ENCODE measurements at places on chromosomes 13 and 19.
A peak's percentile ranks its signal among the peaks of the same experiment; 100 is the strongest.

GRCh38 chr19:47243364-47243775 is 12.4 kb upstream of the BBC3 start:
- no peak for DNase-seq

- DNase-seq = no peak
These were observed 446.7 kb downstream of the KCTD12 start for GRCh38 chr13:76439546-76439945.

DNA sequence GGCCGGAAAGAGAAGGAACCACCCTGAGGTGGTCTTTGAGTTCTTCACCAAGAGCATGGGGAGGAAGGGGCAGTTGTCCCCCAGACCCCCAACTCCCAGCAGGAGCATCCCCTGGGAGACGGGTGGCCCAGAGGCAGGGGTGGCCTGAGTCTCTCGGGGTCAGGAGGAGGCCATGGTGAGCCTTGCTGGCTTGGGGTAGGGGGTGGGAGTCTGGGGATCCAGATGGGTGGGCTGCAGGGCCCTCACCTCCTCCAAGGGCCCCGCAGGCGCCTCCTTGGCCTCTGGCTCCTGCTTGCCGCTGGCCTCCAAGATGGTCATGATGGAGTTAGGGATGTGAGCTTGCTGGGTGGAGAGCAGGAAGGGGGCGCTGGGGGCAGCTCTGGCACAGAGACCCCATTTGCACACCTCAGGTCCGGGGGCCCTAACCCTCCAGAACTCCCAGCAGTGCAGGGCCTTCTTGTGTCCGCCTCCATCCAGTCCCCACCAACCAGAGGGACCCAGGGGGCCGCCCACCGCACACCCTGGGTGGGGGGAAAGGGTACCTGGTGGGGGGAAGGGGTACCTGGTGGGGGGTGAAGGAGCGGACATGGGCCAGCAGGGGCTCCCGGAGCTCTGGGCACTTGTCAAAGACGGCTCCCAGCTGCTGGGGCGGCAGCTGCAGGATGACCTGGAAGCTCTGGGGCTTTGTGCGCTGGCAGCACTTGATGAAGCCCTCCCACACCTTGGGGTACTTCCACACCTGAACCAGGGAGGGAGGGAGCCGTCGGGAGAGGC is 1.3 kb upstream of the RSPH6A start:
- DNase-seq = no peak

DNA sequence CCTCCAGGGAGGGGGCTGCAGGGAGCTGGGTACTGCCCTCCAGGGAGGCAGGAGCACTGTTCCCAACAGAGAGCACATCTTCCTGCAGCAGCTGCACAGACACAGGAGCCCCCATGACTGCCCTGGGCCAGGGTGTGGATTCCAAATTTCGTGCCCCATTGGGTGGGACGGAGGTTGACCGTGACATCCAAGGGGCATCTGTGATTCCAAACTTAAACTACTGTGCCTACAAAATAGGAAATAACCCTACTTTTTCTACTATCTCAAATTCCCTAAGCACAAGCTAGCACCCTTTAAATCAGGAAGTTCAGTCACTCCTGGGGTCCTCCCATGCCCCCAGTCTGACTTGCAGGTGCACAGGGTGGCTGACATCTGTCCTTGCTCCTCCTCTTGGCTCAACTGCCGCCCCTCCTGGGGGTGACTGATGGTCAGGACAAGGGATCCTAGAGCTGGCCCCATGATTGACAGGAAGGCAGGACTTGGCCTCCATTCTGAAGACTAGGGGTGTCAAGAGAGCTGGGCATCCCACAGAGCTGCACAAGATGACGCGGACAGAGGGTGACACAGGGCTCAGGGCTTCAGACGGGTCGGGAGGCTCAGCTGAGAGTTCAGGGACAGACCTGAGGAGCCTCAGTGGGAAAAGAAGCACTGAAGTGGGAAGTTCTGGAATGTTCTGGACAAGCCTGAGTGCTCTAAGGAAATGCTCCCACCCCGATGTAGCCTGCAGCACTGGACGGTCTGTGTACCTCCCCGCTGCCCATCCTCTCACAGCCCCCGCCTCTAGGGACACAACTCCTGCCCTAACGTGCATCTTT is 7.8 kb upstream of the CEACAM5 start:
- DNase-seq = no peak

DNA sequence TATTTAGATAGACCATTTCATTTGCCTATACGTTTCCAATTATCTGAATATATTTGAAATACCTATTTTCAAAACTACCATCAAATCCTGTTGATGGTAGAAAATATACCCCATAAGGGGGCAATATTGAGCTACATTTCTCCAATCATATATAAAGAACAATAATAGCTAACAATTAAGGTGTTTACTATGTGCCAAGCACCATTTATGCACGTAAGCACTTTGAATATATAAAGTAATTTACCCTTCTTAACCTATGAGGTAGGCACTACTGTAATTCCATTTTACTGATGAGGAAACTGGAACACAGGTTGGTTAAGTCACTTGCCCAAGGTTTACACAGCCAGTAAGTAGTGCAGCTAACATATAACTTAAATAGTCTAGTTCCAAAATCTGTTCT is 79.2 kb downstream of the UBL3 start:
- DNase-seq = peak; percentile 1

- no peak for DNase-seq
These were observed 10.1 kb downstream of the C19orf38 start for GRCh38 chr19:10858204-10858828.

- no peak for DNase-seq
These were observed 24.4 kb downstream of the RYR1 start for GRCh38 chr19:38457690-38458405.

GRCh38 chr13:113857531-113858195 is 6.2 kb downstream of the GAS6 start:
- no peak for DNase-seq

- no peak for DNase-seq
These were observed 6.9 kb downstream of the SERPINE3 start for GRCh38 chr13:51346397-51346796.

DNA sequence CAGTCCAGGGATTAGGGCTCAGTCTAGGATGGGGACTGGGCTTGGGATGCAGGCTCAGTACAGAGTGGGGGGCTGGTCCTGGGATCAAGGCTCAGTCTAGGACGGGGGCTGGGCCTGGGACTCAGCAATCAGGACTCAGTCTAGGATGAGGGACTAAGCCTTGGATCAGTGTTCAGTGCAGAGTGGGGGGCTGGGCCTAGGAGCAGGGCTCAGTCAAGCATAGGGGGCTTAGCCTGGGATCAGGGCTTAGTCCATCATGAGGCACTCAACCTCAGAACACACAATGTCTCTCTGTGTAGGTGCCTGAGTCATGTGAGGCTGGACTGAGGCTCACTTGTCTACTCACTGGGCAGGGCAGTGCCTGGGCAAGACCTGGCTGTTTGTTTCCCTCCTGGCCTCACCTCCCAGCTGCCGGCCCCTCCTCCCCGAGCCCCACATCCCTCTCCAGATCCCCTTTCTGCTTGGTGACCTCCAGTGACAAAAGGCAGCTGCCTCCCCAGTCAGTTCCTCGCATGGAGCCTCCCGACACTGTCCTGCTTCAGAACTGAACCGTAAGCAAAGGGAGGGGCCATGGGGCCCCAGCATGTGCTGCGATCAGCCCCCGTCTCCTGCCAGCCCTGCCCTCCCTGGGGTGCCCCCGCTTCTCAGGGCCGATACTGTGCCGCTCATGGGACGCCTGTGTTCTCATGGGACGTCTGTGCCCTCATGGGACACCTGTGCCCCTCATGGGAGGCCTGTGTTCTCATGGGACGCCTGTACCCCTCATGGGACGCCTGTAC is 6.5 kb upstream of the S1PR4 start:
- no peak for DNase-seq

GRCh38 chr19:2242092-2242537 is 5.5 kb downstream of the SF3A2 start:
- no peak for DNase-seq

DNA sequence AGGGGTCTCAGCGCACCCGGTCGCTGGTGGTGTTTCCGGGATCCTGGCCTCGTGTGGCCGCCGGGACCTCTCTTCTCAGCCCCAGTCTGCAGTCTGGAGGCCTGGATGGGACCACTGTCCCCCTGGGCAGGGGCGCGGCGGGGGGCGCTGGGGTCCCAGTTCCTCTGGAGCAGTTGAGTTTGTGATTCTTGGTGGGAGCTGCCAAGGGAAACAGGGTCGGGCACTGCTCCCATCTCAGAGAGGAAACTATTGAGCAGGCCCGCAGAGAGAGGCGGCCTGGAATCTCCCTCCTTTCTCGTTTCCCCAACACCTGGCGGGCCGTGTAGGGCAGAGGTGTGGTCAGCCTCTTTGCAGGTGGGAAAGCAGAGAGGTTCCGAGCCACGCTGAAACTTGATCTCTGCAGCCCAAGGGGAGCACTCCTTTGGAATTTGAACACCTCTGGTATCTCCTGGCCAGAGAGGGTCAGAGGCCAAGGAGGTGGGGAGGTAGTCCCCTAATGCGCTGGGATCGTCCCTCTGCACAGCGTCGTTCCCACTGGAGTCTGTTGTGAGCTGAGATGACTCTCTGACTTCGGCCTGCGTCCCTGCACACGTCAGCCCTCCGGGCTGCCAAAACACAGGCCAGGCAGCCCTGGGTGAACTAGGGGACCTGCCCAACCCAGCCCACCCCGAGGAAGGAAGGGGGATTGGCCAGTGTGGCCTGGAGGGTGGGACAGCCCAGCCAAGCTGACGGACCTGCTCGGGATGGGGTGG is 741 bp downstream of the PLEKHF1 start:
- no peak for DNase-seq

DNA sequence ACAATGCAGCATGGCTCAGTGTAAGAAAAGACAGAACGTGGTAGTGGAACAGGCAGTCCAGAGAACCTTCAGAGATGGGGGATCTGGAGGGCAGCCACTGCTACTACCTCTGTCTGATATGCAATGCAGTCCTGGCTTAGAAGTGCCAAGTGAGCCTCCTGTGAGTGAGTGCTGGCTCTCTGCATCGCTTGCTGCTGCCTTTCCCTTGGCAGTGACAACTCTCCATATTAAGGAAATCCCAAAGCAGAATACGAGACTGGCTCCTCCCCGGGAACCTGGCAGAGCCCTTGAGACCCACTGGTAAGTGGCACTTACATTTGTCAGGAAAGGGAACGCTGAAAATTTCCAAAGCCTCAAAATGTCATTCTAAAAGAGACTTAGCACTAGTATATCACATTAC is 7.5 kb downstream of the DOCK9 start:
- no peak for DNase-seq

GRCh38 chr19:35114353-35115176 is 1.1 kb upstream of the FXYD3 start:
- DNase-seq = no peak

GRCh38 chr13:99087098-99087953 is 109.5 kb upstream of the DOCK9 start:
- DNase-seq = peak; percentile 41

- DNase-seq = no peak
These were observed 53.5 kb downstream of the RFC3 start for GRCh38 chr13:33871207-33872004.

- DNase-seq = no peak
These were observed 47.4 kb downstream of the SMAD9 start for GRCh38 chr13:36872621-36873020.

DNA sequence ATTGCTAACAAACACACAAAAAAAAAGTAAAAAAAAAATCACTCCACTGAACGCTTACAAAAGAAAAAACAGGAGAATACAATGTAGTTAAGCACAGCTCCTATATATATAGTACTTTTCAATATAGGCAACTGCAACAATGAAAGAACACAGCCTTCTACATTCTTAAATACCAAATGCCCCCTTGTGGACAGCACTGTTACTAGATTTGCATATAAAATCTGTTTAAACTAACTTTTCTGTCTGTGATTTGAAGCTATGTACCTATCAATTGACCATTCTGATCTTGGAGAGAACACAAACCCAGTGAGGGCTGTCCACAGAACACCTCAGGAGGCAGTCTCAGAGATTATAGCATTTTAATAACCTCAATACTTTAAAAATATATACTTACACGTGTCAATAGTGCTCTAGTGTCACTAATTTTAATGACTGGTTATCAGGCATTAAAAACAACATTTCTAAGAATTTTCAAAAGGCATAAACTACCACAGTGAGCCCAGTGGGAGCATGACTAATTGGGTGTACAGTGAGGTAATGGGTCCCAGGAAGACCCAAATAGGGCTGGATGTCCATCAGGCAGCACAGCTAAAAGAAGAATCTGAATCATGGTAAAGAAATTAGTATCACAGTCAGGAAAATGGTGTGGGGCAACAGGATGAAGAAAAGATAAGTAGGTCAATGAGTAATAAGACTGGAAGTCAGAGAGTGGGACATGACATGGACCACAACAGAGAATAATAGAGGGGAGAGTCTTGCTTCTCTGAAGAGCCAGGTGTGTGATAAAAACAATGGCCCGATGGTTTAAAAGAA is 22.2 kb downstream of the CCDC169 start:
- DNase-seq = no peak

DNA sequence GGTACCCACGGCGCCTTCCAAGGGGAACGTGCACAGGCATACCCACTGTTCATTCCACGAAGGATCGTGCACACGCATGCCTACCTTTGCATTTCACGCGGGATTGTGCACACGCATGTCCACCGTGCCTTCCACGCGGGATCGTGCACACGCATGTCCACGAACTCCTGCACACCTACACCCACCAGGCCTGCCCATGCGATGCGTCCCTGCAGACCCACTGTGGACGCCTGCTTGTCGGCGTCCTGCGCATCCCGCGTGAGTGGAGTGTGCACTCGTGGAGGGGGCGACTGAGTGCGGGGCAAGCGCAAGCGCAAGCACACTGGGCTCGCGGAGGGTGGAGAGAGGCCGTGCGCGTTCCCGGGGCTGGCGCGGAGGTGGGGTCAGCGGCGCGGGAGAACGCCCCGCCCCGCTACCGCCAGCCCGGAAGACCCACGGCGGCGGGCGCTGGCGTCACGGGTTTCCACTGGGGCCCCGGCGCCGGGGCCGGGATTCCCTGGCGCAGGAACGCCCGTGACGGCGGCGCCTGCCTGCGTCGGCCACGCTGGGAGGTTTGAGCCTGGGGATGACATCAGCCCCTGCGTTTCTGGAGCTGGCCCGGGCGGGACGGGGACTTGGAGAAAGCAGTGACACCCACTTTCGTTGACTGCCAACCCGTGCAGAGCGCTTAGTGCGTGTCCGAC is 18.7 kb downstream of the GADD45B start:
- no peak for DNase-seq

- no peak for DNase-seq
These were observed 70.4 kb upstream of the MRI1 start for GRCh38 chr19:13693889-13694288.

DNA sequence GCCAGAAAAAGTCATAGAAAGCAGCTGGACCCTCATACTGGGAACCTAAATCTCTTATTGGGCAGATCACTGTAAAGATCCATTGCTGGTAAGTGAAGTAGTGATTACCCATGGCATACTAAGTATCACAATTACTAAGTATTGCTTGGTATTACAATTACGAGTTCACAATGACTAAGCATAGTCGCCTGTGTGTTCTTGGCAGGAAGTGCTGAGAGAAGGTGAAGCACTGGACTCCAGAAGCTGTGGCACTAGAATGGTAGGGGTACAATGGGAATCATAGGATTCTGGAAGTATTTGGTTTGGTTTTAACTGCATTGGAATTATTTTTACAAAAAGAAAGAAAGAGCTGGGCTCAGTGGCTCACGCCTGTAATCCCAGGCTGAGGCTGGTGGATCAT is 20.3 kb downstream of the LGALS16 start:
- DNase-seq = no peak
